ENCODE measurements at places on chromosomes 16 and 17.

- DNase-seq = no peak
These were observed 92.9 kb downstream of the ENGASE start for GRCh38 chr17:79167486-79167885.

- DNase-seq = no peak
These were observed 51.1 kb downstream of the CENPV start for GRCh38 chr17:16301963-16302855.

GRCh38 chr17:67412032-67412431, 35.0 kb downstream of the PITPNC1 start:
- DNase-seq = no peak

DNA sequence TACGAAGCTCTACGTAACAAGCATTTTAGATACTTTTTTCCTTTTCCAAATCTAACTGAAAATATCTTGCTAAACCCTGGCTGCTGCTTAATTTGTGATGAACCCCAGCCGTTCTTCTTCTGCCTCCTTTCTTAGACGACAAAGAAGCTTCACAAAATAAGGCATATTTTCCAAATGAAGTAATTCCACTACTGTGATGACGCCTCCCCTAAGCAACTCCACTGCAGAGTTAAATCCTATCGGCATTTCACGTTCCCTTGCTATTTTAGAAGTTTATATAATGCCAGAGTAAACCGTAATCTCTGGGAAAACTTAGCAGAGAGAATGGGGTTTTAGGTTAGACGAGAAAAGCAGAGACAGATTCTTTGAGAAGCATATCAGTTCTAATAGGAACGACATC, 683.1 kb upstream of the SALL1 start:
- no peak for DNase-seq

DNA sequence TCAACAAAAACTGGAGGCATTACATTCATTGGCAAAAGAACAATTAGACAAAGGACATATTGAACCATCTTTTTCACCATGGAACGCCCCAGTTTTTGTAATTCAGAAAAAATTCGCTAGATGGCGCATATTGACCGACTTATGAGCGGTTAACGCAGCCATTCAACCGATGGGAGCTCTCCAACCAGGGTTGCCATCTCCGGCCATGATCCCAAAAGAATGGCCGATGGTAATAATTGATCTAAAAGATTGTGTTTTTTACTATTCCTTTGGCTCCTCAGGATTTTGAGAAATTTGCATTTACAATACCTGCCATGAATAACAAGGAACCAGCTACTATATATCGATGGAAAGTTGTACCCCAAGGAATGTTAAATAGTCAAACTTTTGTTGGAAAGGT, 21.4 kb downstream of the ALOX15B start:
- DNase-seq = peak; percentile 28

DNA sequence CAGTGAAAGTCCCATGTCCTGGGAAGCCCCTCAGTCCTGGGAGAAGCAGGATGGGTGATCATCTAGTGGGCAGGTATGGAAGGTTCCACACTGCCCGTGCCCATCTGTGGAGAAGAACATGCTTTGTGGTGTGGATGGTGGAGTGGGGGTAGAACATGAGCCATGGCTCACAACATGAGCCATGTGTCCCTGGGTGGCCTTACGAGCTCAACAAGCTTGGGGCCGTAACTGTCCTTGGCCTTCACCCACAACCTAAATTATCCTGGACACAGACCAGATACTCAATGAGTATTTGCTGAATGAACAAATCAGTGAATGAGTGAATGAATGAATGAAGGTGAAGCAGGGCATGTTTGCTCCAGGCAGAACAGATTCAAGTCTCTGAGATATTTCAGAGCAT, 13.5 kb downstream of the SOX8 start:
- DNase-seq = no peak

- DNase-seq = no peak
These were observed 28.3 kb downstream of the TRPV2 start for GRCh38 chr17:16443511-16444257.

- DNase-seq = no peak
These were observed 3.3 kb downstream of the LHX1 start for GRCh38 chr17:36940313-36941264.

DNA sequence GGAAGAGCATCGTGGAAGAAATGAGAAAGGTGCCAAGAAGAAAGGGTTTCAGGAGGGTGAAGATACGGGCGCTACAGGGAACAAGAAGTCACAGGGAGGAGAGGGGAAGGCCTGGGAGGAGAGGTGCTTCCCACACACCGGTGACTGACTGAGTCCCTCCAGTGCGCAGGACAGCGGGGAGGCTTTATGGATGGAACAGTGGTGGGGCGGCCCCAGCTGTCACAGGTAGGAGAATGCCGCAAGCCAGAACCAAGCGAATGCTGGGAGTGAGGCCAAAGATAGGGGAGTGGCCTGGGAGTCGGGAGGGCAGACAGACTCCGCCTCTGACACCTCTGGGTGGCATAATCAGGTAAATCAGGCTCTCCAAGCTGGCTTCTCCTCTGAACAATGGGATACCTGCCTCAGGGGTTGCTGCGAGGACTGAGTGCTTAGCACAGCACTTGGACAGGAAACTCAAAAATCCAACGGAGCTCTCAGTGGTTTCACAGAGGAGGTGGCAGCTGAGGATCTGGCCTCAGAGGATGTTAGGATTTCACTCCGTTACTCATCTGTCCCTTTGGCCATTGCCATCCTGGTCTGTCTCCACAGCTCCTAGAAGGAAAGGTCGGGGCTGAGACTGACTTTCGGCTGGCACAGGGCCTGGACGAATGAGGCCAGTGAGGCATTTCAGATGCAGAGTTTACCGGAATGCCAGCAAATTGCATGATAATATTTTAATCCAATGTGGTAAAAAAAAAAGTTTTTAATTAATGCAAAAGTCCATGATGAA, 717 bp upstream of the CNP start:
- DNase-seq = no peak

- DNase-seq = no peak
These were observed 338.2 kb downstream of the SNX29 start for GRCh38 chr16:12314653-12315185.

- DNase-seq = no peak
These were observed 110.3 kb downstream of the C16orf95 start for GRCh38 chr16:87206646-87207451.

GRCh38 chr17:55484575-55484974, 26.7 kb downstream of the SMIM36 start:
- no peak for DNase-seq

- DNase-seq = no peak
These were observed 84.1 kb downstream of the TBC1D16 start for GRCh38 chr17:79951361-79952264.

- no peak for DNase-seq
These were observed 678 bp downstream of the CDR2L start for GRCh38 chr17:74987909-74988711.

DNA sequence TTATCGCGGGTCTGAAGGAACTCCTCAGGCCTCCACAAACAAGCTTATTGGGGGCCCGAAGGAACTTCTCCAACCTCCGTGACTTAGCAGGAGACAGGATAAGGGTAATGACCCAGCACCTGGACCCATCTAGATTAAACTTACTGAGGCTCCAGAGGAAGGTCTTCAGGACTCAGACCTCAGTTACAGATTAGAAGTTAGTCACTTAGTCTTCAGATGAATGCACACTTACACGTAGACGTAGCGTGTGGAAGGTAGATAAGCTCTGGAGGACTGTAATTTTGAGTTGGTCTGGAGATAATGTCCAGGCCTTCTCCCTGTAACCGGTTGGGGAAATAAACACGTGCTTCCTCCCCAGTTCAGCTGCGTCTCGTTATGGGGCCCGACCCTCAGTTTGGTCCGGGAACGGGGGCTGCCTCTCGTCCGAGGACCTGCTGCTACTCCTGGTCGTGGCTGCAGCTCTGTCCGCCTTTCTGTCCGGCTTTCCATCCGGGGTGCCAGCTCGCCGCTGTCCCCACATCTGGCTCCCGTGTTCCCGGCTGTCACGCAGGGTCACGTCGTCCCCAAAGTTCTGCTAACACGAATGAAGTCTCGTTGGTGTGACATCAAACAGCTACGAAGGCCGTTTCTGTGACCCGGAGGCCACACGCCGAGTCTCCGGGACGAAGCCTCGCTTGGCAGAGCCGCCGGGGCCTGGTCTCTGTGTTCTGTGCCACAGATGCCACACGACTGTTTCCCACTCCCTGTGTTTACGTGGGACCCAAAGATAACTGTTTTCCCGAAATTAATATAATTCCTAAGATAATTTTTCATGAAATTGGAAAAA, 11.8 kb upstream of the SECTM1 start:
- no peak for DNase-seq

DNA sequence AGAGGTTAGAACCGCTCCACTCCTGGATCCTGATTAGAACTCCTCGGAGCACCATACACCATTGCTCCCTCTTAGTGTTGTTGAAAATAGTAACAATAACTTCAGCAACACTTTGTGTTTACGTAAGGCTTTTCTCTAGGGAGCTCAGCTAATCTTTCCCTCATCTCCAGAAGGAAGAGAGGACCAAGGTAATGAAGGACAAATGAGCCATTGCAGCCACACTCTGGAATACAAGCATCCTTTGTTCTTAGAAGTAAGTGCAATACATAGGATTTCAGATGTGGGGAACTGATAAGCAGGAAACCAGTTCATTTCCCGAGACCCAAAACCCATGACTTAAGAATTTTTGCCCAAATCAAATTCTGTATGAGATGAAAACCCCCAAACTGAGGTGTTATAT, 22.9 kb upstream of the ZNF652 start:
- no peak for DNase-seq

GRCh38 chr16:47258874-47259461, 115.2 kb upstream of the NETO2 start:
- no peak for DNase-seq

- DNase-seq = no peak
These were observed 149.0 kb downstream of the MRM1 start for GRCh38 chr17:36750316-36750885.

DNA sequence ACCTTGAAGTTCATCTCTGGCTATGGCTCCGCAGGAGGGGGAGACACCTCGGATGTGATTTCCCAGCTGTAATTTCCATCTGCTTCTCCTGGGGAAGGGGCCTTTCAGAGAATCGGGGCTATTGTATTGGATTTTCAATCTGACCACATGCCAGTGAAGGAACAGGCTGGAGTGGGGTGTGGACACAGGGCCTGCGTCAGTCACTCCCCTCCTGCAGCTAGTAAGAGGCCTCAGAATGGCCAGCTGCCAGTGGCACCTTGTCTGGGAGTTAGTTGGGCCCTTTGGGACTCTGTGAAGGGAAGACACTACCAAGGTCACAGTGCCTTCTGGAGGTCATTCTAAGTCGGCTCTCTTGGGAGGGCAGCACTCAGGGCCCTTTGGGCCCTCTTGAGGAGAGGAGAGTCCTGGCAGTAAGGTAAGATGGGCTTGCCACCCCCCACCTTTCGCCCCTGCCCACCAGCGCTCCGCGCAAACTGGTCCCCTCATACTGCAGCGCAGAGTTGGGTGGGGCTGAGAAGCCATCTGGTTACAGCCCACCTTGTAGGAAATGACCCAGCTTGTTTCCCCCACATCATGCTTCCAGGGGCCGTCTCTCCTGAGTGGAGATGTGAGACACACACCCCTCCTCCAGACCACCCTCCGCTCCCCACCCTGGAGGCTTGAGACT, 5.4 kb downstream of the NXPH3 start:
- DNase-seq = no peak

GRCh38 chr17:33725675-33726271, 432.7 kb upstream of the ASIC2 start:
- no peak for DNase-seq

DNA sequence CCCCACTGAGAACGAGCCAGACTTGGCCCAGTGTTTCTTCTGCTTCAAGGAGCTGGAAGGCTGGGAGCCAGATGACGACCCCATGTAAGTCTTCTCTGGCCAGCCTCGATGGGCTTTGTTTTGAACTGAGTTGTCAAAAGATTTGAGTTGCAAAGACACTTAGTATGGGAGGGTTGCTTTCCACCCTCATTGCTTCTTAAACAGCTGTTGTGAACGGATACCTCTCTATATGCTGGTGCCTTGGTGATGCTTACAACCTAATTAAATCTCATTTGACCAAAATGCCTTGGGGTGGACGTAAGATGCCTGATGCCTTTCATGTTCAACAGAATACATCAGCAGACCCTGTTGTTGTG, 631 bp downstream of the BIRC5 start:
- no peak for DNase-seq

DNA sequence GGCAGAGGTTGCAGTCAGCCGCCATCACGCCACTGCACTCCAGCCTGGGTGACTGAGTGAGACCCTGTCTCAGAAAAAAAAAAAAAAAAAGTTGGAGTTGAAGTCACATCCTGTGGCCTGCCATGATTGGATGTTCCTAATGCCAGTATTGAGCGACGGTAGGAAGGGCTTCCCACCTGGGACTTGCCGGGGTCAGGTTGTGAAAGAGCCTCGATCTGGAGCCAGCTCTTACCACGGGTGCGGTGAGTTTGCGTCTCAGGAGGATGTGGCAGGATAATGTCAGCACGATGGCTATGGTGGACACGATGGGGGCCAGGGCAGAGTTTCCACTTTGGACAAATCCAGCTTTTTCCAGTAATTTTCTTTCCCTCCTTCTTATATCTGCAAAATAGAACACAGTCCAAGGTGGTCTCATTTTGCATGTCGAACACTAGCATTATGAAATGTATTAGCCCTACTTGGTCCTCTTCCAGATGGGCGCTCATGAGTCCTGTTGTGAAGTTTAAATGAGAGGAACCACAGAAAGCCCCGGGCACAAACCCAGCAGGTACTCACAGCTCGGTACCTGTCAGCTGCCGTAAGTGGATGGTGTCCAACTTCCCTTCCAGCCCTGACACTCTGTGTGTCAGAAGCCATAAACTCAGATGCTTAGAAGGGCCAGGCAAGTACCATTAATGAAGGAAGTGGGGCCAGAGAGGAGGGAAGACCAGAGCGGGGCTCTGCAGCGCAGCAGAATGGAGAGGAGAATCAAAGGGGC, 22.2 kb downstream of the ABCC12 start:
- DNase-seq = no peak

- no peak for DNase-seq
These were observed 507 bp downstream of the DYNLRB2 start for GRCh38 chr16:80541306-80541694.

DNA sequence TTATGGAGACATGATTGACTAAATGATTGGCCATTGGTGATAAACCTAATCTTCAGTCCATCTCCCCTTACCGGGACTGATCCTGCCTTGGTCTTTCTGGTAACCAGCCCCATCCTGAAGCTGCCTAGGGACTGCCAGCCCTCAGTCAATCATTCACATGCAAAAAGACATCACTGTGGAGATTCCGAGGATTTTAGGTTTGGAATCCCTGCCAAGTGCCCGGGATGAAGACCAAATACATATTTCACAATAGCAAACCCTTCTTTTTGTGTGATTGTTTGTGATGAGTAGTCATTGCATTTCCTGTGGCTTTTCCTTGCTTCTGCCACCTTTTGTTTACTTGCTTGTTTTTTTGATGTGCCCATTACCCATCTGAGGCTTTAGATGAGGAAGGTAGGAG, 44.0 kb downstream of the EPN2 start:
- no peak for DNase-seq

- DNase-seq = no peak
These were observed 303.4 kb downstream of the SLC39A11 start for GRCh38 chr17:72788950-72789585.

DNA sequence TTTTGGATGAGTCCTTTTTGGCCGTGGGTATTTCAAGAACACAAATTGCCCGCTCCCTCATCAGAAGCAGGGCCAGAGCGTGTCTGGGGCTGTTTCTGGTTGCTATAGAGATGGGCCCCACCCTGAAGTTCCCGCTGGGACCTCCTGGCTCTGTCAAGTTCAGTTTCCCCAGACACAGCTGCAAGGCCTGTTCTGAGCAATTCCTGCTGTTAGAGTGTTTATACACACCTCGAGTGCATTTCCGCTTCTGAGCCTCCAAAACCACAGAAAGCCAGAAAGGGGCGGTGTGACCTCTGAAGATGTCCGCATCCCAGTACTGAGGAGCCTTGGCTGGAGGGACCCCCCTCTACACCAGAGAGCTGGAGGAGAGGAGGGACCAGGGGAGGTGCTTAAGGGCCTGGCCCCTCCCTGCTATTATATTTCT, 9.3 kb upstream of the WBP2 start:
- DNase-seq = no peak

Measured in stimulated activated CD8-positive, alpha-beta memory T cell treated with anti-CD3 and anti-CD28 coated beads, Interleukin-7, amount 100 ng/mL, for 1 hour (primary cell).